ENCODE measurements at places on chromosomes 1 and 21.

GRCh38 chr21:25908495-25908894 is 173.7 kb downstream of the GABPA start:
- DNase-seq, result no peak

DNA sequence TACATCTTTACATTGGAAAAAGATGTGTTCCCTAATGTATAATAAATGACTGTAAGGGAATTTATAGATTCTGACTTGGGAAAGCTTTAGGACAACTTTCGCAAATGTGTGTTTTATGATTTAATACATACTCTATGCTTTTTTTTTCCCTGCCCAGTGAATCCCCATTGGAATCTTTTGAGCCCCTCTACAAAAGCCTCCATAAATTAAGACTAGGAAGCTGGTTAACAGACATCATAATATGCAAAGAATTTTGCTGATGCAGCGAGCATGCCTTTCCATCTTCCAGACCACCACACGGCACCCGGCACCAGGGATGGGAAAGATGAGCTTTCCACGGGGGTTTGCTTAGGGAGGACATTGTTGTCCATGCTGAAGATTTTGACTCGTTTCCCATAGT is 156.1 kb upstream of the IVNS1ABP start:
- DNase-seq, result no peak

GRCh38 chr1:198185146-198185545 is 28.3 kb downstream of the NEK7 start:
- DNase-seq, result no peak

DNA sequence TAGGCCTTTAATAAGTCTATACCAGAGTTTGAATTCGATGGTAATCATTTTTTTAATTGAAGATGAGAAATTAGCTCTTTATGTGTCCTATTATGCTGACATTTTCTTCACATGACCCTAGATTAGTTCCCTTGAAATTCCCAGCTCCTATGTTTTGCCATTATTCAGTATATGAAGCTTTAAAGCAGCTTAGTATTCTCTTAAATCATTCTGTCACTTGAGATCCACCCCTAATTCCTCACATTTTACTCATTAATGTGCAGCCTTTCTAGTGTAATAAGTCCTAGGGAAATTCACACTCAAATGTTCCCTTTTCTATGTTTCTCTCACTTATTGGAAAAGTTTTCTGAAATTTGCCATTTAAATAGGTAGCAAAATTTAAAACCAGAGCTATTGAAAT is 704.5 kb upstream of the B3GALT2 start:
- no peak for DNase-seq

- DNase-seq, result no peak
Observed at GRCh38 chr1:154403983-154404382, 1.2 kb upstream of the IL6R start.
